ENCODE measurements at places on chromosomes 5 and 9.

DNA sequence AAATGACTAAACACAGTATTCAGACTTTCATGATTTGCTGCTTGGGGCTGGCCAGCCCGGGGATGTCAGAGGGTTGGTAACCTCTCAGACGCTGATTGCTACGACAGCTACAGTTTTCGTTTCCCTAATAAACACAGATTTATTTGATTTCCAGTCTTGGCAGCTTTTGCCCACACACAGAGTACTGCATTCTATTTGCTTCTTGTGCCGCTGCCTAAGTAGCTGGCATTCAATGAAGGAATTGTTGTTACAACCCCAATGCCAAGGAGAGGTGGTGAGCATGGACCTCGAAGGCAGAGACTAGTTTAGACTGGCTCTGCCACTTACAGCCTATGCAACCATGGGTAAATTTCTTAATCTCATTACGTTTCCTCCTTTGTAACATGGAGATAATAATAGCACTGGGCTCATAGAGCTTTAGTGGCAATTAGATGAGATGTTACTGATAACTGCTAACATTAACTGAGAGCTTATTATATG, 247.1 kb upstream of the PANK3 start:
- DNase-seq, result no peak

- no peak for DNase-seq
These were observed 112.6 kb downstream of the TMC1 start for GRCh38 chr9:72633966-72634365.

DNA sequence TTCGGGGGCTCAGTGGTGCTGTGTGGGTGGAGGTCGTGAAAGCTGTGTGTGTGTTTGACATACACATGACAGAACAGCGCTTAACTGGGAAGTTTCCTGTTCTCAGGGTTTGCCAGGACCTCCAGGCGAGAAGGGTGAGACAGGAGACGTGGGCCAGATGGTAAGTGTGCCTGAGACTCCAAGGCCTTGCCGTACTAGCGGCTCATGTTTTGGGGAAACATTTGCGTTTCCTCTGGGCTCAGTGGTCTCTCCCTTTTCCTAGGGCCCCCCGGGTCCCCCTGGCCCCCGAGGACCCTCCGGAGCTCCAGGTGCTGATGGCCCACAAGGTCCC, 68.3 kb upstream of the FCN2 start:
- DNase-seq, result no peak

- no peak for DNase-seq
These were observed 5.1 kb upstream of the CCDC192 start for GRCh38 chr5:127697894-127698600.

GRCh38 chr5:111743512-111743911, 13.5 kb downstream of the NREP start:
- no peak for DNase-seq

GRCh38 chr5:52150501-52150900, 637.2 kb upstream of the ITGA1 start:
- no peak for DNase-seq

DNA sequence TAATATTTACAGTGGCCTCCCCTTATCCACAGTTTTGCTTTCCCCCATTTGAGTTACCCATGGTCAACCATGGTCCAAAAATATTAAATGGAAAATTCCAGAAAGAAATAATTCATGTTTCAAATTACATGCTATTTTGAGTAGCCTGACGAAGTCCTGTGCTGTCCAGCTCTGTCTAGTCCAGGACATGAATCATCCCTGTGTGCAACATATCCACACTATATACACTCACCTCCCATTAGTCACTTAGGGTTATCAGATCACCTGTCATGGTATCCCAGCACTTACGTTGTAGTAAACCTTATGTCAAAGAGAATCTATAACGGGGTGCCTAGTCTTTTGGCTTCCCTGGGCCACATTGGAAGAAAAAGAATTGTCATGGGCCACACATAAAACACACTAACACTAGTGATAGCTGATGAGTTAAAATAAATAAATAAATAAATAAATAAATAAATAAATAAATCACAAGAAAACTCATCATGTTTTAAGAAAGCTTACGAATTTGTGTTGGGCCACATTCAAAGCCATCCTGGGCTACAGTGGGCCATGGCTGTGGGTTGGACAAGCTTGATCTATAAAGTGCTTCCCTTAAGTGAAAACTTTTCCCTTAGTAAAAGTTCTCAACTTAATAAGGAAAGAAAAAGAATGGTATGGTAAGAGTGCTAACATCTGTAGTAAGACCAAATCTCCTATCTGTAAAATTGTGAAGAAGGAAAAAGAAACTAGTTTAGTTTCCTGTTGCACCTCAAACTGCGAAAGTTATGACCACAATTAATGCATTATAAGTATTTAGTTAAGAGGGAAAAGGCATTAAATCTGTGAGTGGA, 15.9 kb upstream of the OMD start:
- DNase-seq, result no peak

GRCh38 chr5:39455645-39456044, 30.9 kb upstream of the DAB2 start:
- DNase-seq, result no peak

DNA sequence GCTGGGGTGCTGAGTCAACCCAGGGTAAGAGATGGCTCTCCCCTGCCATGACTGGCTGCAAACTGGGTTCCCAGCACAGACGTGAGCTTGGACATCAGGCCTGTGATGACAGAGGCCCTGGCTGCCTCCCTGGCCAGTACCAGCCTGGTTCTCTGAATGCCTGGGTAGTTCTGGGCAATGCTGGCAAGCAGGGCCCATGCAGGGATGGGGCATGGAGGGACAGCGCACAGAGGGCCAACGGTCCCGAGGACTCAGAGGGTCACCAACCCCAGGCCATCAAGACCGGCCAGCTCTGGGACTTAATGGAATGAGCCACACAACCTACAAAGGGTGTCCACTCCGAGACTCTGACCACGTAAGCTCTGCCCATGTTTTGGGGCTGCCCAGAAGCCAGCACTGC, 241.4 kb downstream of the FSTL4 start:
- DNase-seq, result no peak

- DNase-seq, result no peak
These were observed 21.7 kb downstream of the CXXC5 start for GRCh38 chr5:139669662-139670368.

DNA sequence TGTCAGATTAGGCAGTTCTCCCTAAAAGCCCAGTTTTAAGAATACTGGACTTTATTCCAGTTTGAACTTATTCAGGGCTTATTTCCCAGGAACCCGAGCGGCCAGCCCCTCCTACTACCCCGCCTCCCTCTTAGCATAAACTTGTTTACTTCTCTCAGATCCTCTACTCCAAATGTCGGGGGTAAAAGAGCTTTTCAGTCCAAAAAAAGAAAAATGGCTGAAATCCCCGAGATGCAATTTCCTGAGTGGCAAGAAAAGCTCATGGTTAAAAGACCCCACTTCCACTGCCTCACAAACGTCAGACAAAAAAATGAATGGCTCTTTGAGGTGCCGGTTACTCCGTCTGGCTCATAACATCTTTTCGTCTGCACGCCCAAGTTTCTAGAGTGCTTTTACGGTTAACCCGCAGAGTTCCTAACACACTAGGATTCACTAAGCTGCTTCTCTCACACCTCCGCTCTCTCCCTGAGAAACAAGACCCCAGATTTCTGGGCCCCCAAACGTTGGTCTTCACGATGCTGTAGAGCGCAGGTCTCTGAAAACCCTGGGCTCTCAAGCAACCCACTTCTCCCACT, 402 bp downstream of the BRD8 start:
- no peak for DNase-seq

GRCh38 chr9:96141666-96142065, 160.3 kb downstream of the HSD17B3 start:
- DNase-seq, result no peak

GRCh38 chr5:174535669-174536068, 188.7 kb upstream of the MSX2 start:
- DNase-seq, result no peak

DNA sequence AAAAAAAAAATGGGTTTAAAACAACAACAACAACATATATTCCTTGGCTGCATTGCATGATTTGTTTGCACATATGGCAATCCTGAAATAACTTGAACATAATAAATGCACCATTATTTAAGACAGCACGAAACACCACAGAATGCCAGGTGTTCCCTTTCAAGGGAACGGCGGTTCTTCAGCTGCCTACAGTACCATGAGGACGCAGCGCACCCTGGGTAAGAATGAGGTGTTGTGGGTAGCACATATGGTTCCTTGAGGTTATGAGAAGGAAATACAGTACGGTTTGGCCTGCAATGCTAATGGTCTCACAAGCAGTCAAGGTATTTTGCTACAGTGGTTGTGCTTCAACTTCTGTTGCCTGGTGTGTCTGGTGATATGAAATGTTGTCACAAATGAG, 174.8 kb downstream of the SLC12A2 start:
- DNase-seq, result no peak

DNA sequence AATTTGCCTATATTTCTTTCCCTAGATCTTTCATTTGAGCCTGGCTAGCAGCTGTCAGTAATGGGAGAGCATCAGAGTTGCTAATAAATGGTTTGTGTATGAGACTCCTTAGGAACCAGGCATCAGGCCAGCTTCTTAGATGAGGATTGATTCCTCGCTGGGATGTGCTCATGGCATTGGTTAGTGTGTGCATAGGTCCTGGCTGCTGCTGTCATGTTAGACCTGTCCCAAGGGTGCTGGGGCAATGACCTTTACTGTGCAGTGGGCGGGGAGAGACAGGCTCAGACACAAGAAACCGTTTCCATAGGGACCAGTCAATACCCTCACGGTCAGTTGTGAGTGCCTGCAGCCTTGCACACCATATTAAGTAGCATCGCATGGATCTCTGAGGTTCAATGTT, 112.3 kb upstream of the NR3C1 start:
- DNase-seq, result no peak

DNA sequence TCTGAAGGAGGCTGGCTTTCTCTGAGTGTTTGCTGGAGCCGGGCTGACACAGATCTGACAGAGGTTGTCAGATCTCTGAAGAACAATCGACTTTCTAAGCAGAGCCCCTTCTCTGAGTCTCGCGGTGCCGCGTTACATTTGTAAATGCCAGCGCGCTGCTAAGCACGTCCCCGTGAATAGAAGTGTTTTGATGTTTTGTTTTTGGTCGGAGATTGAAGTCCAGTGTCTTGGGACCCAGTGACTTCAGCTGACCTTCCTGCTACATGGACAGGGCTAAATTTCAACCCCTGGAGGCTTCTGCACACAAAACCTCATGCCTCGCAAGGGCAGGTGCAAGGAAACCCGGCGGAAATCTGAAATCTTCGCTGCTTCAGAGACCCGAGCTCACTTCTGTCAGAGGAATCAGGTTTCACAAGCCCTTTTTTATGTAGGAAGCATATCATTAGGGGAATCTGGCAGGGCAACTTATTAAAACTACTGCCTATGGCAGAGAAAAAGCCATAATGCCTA, 27.2 kb downstream of the NEUROG1 start:
- no peak for DNase-seq

DNA sequence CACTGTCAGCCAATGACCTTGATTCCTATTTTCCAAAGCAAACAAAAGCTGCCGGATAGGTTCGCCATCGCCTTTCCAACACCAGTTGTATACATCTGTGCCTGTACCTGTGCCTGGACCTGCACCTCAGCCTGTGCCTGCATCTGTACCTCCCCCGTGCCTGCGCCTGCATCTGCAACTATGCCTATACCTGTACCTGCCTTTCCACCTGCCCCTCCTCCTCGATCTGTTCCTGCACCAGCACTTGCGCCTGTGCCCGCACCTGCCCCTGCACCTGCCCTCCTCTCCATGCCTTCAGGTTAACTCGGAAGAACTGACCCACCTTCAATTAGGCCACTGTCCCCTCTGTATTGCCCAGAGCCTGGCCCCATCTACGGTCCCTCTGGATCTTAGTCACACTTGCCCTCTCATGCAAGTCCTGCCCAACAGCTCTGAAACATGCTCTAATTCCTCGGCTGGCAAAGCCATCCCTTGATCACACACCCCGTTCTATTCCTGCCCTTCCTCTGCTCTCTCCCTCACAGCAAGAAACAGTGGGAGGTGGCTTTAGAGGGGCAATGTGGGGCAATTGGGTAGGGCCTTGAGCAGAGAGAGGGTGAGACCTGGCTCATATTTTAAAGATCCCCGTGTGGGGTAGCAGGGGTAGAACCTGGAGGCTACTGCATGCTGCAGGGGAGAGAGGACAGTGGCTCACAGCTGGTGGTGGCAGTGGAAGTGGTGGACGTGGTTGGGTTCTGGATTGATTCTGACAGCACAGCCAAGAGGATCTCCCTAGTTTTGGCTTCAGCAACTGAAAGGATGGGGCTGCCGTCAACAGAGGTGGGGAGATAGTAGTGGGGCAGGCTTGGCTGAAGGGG, 59.6 kb upstream of the PHYKPL start:
- DNase-seq, result no peak

DNA sequence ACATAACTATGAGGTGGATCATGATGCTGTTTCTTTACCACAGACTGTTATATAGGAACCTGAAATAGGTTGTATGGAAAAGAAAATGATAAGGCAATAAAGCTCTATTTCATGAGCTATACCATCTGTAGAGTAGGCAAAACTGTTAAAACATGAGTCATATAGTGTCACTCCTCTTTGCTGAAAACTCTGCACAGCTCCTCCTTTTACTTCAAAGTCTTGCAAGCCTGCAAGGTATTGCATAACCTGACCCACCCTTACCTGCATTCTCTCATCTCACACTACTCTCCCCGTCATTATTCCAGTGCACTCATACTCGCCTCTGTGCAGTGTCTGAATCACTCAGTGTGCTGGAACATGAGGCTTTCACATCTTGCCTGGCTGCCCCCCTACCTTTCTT, 790.1 kb downstream of the EFNA5 start:
- no peak for DNase-seq

GRCh38 chr5:79200573-79201183, 35.3 kb upstream of the JMY start:
- no peak for DNase-seq

- DNase-seq, result no peak
These were observed 22.0 kb downstream of the CDC42SE2 start for GRCh38 chr5:131285703-131286399.

GRCh38 chr9:97923529-97924108, 1.3 kb upstream of the TRMO start:
- peak; percentile 19 for DNase-seq

DNA sequence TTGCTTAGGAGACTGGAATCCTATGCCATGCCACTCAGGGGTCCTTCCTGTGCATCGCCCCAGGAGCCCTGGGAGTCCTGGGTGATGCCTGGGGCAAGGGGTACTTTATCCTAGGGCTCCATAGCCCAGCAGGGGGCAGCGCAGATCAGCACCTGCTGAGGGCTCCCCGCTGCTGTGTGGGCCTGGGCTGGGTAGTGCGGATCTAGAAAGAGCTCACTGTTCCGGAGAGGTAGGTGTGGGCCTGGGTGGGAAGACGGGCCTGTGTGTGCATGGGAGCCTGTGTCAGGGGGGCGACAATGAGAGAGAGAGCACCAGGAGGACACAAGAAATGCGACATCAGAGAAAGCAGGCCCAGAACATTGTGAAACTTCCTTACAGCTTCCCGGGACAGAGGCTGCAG, 11.4 kb upstream of the DAB2IP start:
- DNase-seq, result no peak

DNA sequence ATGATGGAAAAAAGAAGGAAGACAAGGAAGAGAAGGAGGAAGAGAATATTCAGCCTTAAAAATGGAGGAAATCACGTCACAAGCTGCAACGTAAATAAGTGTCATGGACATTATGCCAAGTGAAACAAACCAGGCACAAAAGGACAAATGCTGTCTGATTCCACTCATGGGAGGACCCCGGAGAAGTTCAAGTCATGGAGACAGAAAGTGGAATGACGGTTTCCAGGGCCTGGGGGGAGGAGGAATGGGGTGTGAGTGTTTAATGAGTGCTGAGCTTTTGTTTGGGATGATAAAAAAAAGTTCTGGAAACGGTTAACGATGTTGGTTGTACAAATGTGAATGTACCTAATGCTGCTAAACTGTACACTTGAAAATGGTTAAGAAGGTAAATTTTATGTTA, 439.5 kb downstream of the GADD45G start:
- DNase-seq, result no peak

GRCh38 chr5:36153726-36154125, 1.8 kb downstream of the SKP2 start:
- DNase-seq, result no peak

All from stimulated activated CD4-positive, alpha-beta T cell treated with anti-CD3 and anti-CD28 coated beads, Interleukin-1b, Interleukin-23, amount 100 ng/mL, for 1 hour (primary cell).